NCI-H526 treated with DMSO at 0.1 percent for 48 hours (cell line): ENCODE measurements at places on chromosomes 13 and 19.
A peak's percentile ranks its signal among the peaks of the same experiment; 100 is the strongest.

DNA sequence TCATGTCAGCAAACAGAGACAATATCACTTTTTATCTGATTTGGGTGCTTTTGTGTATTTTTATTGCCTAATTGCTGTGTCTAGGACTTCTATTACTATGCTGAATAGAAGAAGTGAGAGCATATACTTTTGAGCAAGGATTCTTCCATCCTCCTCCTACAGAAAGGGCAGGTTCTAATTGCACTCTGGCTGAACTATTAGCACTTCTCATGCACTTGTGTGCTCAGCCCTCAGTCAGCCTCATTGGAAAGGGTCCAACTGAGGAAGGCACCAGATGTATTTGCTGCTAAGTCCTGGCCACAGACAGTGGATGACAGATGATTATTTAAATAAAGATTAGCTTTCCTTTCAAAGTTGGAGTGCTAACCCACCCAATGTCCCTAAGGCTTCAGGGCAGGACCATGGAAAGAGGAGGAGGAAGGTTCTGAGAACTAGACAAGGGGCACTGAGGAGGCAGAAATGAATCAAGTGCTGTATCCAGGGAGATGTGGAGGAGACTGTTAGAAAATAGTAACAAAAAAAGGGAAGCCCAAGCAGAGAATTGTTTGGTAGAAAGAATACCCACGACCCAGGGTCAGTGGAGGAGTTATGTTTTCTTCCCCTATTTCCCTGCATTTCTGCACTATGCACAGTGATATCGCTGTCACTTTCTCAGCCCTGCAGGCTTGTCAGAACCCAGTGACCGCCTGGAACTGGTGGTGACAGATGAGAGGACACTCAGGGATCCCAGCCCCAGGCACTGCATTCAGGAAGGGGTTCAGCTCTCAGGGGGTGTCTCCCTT is 8.0 kb downstream of the LILRB4 start:
- DNase-seq = no peak

DNA sequence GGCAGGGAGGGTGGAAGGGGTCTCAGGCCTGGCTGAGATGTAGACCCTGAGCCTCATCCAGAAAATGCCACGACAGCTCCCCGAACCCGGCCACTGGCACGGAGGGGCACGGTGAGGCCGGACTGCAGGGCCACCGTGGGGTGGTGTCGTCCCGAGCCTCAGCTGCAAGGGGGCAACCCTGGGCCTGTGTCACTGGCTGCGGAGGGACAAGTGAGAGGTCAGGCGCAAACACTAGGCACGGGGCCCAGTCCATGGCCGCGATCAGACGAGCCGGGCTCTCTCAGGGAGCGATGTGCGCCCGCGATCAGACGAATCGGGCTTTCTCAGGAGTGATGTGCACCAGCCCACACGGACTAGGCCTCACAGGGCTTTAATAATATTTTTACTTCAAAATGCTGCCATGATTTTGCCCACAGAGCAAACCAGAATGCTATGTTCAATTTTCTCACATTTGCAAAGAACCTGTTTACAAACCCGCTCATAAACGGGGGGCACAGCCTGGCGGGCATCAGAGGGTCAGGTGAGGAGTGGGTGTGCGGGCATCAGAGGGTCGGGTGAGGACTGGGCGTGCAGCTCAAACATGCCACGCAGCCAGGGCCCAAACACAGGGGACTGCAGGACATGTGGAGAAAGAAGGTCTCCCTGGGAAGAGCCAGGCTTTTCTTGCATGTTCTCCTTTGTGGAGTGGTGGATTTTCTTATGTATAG is 42.6 kb upstream of the C13orf46 start:
- DNase-seq = no peak

DNA sequence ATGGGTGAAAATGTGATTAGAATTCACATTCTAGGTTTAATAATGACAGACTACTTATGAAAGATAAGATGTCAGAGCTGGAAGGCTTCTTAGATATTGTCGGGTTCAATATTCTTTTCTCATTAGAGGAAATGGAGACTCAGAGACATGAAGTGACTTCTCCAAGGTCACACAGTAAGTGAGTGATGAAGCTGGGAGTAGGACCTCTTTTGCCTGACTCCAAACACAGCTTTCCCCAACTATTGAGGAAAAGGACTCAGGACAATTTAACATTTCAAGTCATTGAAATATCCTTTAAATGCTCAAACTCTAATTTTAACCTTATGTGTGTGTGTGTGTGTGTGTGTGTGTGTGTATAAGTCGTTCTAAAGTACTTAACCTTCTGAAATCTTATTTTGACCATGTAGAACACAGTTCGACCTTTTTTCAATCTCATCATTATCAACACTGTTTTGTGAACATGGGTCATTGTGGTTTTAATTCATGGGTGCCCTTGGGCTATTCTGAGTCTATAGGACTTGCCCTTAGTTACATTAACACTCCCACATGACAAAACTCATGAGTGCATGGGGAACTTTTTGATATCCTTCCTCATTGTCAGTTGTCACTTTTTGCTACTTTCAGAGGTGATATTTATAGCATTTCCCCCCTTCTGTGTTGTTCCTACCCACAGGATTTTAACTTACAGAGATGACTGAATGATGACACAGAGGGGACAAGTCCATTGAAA is 53.0 kb downstream of the LRCH1 start:
- no peak for DNase-seq

GRCh38 chr19:47507924-47508553 is 6.8 kb downstream of the NAPA start:
- no peak for DNase-seq

DNA sequence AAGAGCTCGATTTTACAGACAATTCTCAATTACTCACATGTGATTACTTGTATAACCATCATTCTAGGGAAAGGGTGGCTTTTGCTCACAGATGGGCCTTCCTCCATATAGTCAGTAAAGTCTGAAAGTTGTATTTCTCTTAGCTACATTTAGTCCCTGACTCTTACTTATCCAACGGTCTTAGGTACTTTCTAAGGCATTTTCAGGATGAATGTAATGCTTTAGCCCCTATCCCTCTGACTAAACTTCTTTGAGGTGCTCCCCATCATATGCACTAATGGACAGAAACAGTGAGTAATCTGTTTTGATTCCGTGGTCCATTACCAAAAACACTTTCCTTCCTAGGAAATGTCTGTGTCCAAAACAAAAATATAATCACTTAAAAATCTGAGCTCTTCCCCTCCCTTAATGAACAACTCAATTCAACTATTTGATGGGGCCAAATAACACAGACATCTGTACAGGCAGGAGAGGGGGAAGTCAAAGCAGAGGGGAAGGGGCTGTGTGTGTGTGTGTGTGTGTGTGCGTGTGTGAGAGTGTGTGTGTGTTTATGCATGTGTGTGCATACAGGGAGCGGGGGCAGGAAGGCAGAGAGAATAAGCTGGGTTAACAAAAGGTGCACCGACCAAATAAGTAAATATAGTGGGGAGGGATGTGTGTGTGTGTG is 84.9 kb downstream of the USP12 start:
- DNase-seq = no peak

DNA sequence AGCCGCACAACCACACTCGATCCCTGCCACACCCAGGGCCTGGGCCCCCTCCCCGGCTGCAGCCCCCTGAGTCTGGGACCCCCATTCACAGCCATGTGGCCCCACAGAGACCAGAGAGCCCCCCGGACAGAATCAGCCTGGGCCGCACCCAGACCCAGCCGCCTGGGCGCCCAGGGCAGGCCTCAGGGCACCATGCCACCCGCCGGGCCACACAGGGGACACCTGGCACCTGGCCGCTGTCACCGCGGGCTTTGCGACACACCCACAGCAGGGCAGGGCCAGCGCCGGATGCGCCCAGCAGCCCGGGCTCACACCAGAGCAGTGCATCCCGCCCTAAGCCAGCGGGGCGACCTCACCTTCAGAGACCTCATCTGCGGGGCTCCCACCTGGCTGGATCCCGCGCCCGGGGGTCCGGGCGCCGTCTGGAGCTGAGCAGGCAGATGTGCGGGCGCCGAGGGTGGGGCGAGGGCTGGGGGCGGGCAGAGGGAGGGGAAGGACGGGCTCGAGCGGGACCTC is 443 bp downstream of the TBXA2R start:
- DNase-seq = no peak

GRCh38 chr19:29596885-29597525 is 9.1 kb upstream of the POP4 start:
- DNase-seq = peak; percentile 86

DNA sequence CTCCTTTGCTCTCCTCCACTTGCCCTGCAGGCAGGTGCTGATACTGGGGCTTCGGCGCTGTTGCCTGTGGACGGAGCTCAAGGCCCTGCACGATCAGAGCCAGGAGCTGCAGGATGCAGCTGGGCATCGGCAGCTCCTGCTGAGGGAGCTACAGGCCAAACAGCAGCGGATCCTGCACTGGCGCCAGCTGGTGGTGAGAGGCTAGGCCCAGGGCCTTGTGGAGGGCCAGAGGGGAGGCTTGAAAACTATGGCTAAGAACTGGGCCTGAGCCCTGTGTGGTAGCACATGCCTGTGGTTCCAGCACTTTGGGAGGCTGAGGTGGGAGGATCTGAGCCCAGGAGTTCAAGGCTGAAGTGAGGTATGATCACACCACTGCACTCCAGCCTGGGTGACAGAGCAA is 6.3 kb downstream of the HAUS5 start:
- DNase-seq = no peak

GRCh38 chr19:51460164-51460992 is 2.1 kb upstream of the SIGLEC8 start:
- DNase-seq = no peak

GRCh38 chr13:99913167-99913566 is 58.4 kb downstream of the ZIC5 start:
- peak; percentile 14 for DNase-seq

DNA sequence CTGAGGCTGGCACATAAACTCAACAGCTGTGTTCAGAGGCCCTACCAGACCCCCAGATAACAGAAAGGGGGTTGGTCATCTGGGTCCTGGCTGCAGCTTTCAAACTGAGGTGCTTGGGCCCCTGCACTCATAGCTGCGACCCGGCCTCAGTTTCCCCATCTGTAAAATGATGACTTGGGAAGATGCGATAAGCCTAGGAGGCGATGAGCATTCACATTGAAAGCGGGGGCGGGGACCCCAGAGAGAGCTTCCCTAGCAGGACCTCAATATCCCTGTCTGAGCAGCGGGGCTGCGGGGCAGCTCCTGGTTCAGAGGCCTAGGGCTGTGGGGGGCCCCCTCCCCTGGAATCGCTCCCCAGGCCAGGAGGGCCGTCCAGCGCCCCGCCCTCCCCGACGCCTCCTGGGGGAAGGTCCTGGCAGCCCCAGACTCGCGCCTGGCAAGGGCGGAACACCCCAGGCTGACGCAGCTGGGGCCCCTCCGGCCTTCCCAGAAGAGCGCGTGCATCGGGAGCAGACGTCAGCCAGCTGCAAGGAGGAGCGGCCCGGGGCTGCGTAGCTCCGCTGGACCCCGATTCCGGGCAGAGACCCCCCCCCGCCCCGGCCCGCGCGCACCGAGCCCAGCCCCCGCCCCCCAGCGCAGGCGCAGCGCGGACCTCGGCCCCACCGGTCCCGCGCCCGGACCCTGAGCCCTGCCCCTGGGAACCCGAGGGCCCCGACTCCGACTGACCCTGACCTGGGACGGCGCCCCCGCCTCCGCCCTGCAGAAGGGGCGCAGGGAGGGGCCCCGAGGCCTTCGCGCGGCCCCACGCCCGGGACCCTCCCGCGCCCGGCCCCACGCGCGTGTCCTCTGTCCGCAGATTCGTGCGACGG is 3.5 kb downstream of the FSTL3 start:
- DNase-seq = no peak

GRCh38 chr19:16327501-16327900 is 2.9 kb downstream of the KLF2 start:
- no peak for DNase-seq
